ENCODE measurements at places on chromosomes 1 and 21. TPM values are rescaled to one million over a fixed set of nuclear protein-coding genes. Genes with fewer than 3 reads are reported as not detected.

Gene TDRKH
- total RNA-seq, result 19.9 TPM

GRCh38 chr1:66413838-66414175 lies 120.1 kb upstream of the SGIP1 start:
- peaks cover 19% of the 10 kb centered on the region for H3K36me3 ChIP-seq
- no peak overlapping the region for H3K27ac ChIP-seq
- DNase-seq, result no peak
- H3K27me3 ChIP-seq, result no peaks in the 10 kb centered on the region
- H3K4me1 ChIP-seq, result no peaks in the 10 kb centered on the region

GRCh38 chr21:29078869-29079767 lies 5.7 kb upstream of the CCT8 start:
- no peak overlapping the region for H3K27ac ChIP-seq
- no peaks in the 10 kb centered on the region for H3K27me3 ChIP-seq
- no peak for DNase-seq
- peaks cover under 1% of the 10 kb centered on the region for H3K4me1 ChIP-seq
- H3K4me3 ChIP-seq, result no peak overlapping the region

DNA sequence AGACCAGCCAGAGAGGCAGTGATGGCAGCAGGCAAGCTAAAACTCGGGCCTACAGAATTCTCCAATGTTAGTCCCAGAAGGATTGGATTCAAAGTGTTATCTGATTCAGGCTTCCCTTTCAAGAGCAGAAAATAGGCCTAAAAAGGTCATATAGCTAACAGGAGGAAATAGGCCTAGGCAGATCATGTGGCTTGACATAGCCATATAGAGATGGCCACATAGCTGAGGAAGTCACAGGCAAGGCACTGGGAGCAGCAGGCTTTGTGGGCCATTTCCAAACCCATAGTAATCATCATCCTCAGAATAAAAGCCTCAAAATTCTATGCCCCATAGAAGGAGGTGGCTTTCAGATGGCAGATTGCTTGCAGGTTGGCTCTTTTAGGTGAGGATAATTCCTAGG lies 29.0 kb upstream of the LMO4 start:
- DNase-seq, result no peak
- no peak overlapping the region for H3K27ac ChIP-seq

Data from neural crest cell (in vitro differentiated cells).